Activated CD4-positive, alpha-beta memory T cell treated with anti-CD3 and anti-CD28 coated beads, Interleukin-2, amount 10 ng/mL, durations not matched to agents 7 days and 5 days (primary cell): ENCODE measurements at places on chromosomes 13 and 19. TPM values are rescaled to one million over a fixed set of nuclear protein-coding genes. Genes with fewer than 3 reads are reported as not detected.

DNA sequence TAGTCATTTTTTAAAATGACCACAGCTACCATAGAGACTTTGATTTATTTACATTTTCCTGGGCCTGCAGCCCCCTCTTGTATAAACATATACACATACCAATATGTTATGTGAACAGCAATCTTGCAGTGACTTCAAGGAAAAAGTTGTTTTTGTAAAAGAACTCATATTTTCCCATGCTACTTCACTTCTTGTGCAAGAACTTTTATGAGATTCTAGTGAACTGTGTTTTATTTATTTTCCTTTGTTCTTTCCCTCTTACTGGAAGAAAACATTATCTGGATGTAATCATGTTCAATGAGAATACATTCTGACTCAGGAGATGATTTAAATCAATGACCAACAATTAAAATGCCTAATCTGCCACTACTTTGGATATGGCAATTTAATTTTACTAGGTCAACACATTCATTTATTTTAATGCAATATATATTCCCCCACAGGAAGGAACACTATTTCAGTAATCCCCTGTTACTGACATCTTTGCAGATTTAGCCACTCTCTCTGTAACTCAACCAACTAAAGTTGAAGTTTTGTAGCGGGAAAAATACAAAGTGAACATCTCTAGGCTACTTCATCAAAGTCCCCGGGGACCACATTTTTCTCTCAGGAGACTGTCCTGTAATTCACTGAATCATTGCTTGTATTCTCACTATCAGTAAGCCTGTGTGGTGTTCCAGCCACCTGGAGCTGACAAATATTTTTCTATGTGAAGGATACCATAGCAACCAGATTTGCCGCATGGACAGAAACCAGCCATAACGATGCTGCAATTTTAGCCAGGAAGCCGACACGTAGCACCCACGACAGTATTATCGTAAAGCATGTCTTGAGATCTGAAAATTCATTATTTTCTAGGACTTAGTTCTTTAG is 90.5 kb downstream of the STARD13 start:
- no peaks in the 10 kb centered on the region for H3K36me3 ChIP-seq
- no peak overlapping the region for H3K27ac ChIP-seq
- DNase-seq = no peak
- H3K27me3 ChIP-seq = peaks cover 7% of the 10 kb centered on the region
- peaks cover 7% of the 10 kb centered on the region for H3K4me1 ChIP-seq

- H3K36me3 ChIP-seq = peaks cover 5% of the 10 kb centered on the region
- DNase-seq = no peak
- no peaks in the 10 kb centered on the region for H3K4me1 ChIP-seq
- no peak overlapping the region for H3K4me3 ChIP-seq
Measured at GRCh38 chr19:10915130-10916091, 13.0 kb downstream of the YIPF2 start.

The CYP4F8 gene
- total RNA-seq = not detected

DNA sequence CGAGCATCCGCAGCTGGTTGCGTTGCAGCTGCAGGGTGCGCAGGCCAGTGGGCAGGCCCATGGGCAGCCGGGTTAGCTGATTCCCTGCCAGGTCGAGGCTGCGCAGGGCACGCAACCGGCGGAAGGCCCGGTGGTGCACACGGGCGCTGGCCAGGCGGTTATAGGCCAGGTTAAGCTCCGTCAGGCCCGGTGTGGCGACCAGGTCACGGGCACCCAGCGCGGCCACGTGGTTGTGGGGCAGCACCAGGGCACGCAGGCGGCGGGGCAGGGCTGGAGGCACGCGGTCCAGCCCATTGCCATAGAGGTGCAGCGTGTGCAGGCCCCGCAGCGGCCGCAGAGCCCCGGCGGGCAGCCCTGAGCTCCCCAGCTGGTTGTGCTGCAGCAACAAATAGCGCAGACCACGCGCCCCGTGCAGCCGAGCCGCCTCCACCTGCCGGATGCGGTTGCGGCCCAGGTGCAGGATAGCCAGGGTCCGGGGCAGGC is 5.3 kb downstream of the PODNL1 start:
- H3K36me3 ChIP-seq = peaks cover 6% of the 10 kb centered on the region
- H3K4me3 ChIP-seq = no peak overlapping the region
- DNase-seq = no peak
- H3K27me3 ChIP-seq = peaks cover 7% of the 10 kb centered on the region
- H3K27ac ChIP-seq = no peak overlapping the region
- peaks cover 3% of the 10 kb centered on the region for H3K4me1 ChIP-seq

GRCh38 chr13:60351326-60351725 is 45.7 kb upstream of the TDRD3 start:
- H3K27ac ChIP-seq = no peak overlapping the region
- no peaks in the 10 kb centered on the region for H3K36me3 ChIP-seq
- H3K27me3 ChIP-seq = peaks cover 3% of the 10 kb centered on the region
- no peak for DNase-seq
- H3K4me1 ChIP-seq = no peaks in the 10 kb centered on the region

The LILRB1 gene
- total RNA-seq = 0.38 TPM

DNA sequence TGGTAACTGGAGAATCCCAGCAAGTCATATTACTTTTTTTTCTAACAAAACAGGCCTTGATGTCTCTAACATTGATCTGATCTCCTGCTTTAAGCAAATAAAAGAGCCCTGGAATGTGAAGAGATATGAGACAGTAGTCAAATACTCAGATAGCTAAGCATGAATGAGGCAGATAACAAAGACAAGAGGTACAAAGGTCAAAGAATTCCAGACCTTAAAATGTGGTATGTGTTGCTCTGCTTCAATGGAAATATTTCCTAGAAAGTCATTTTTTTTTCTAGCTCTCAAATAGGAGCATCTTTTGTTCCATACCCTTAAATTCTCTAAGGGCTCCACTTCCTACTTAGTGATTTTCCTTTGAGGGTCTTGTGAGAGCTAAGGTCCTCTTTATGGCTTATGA is 54.6 kb downstream of the ZNF254 start:
- H3K27ac ChIP-seq = no peak overlapping the region
- no peak for DNase-seq
- no peaks in the 10 kb centered on the region for H3K27me3 ChIP-seq
- H3K4me3 ChIP-seq = no peak overlapping the region
- H3K4me1 ChIP-seq = no peaks in the 10 kb centered on the region
- H3K36me3 ChIP-seq = peaks cover 17% of the 10 kb centered on the region

DNA sequence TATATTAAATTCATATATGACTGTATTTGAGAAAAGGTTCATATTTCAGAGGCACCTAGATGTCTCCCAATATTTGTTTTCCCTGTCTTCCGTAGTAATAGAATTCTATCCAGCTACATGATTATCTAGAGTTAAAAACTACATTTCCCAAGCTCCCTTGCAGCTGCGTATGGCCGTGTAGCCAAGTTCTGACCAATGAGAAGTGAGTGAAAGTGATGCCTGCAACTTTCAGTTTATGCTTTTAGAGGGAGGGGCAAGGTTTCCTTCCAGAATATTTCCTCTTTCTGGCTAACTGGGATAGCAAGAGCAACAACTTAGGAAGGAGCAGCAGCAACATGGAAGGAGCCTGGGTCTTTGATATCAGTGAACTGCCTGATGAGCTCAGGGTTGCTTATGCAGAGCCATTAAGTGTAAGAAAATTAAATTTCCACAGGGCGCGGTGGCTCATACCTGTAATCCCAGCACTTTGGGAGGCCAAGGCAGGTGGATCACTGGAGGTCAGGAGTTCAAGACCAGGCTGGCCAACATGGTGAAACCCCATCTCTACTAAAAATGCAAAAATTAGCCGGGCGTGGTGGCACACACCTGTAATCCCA is 23.2 kb upstream of the CYP2A13 start:
- no peaks in the 10 kb centered on the region for H3K4me1 ChIP-seq
- no peaks in the 10 kb centered on the region for H3K36me3 ChIP-seq
- no peak for DNase-seq

The POU2F2 gene
- 35.8 TPM for total RNA-seq

DNA sequence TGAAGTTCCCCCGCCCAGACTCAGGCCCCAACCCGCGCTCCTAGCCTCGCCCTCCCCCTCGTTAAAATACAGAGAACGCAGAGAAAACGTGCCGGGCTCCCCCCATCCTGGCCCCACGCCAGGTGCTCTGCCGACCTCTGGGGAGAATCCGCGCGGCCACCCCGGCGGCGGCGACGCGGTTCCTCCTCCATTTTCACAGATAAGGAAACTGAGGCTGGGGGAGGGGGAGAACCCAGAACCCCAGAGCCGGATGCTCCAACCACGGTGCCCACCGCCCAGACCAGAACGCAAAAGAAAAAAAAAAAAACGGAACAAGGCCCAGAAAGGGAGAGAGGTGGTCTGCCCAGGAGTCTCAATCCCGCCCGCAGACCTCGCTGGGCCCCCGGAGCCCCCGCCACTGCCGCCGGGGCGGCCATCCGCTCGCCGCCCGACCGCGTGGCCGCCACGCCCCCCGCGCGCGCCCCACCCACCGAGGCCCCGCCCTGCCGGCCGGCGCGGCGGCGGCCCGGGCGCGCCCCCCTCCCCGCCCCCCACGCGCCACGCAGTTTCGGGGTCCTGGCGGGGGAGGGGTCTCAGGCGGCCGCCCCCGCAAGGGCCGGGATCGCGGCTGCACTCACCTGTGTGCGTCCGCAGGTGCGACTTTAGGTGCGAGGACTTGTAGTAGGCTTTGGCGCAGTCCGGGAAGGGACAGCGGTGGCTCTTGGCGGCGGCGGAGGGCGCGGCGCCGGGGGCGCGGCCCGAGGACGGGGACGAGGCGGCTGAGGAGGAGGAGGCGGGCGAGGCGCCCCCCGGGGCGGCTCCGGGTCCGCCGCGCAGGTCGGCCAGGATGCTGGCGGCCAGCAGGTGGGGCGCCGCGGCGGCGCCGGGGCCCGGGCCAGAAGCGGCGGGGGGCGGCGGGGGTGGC is 703 bp downstream of the KLF16 start:
- peaks cover 47% of the 10 kb centered on the region for H3K4me1 ChIP-seq
- no peaks in the 10 kb centered on the region for H3K27me3 ChIP-seq

GRCh38 chr13:50626101-50626547 is 217.4 kb downstream of the DLEU7 start:
- no peak overlapping the region for H3K27ac ChIP-seq
- no peaks in the 10 kb centered on the region for H3K36me3 ChIP-seq
- H3K4me1 ChIP-seq = no peaks in the 10 kb centered on the region
- H3K4me3 ChIP-seq = no peak overlapping the region

DNA sequence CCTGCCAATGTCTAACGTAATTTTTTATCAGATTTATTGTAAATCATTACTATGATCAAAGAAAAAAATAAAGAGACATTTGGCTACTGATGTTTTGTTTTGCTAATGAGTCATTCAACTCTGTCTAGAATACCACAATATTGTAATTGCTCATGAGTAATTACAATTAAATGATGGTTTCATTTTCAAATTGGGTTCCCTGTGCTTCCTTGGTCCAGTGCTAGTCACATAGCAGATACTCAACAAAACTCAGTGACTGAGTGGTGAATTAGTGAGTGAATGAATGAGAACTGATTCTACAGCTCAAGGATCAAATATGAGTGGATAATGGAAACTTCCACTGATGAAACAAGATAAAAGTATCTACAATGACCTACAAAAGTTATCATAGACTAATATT is 304.7 kb downstream of the POU4F1 start:
- H3K4me3 ChIP-seq = no peak overlapping the region
- no peaks in the 10 kb centered on the region for H3K4me1 ChIP-seq
- H3K36me3 ChIP-seq = no peaks in the 10 kb centered on the region
- no peaks in the 10 kb centered on the region for H3K27me3 ChIP-seq
- no peak for DNase-seq

The POSTN gene
- not detected for total RNA-seq

DNA sequence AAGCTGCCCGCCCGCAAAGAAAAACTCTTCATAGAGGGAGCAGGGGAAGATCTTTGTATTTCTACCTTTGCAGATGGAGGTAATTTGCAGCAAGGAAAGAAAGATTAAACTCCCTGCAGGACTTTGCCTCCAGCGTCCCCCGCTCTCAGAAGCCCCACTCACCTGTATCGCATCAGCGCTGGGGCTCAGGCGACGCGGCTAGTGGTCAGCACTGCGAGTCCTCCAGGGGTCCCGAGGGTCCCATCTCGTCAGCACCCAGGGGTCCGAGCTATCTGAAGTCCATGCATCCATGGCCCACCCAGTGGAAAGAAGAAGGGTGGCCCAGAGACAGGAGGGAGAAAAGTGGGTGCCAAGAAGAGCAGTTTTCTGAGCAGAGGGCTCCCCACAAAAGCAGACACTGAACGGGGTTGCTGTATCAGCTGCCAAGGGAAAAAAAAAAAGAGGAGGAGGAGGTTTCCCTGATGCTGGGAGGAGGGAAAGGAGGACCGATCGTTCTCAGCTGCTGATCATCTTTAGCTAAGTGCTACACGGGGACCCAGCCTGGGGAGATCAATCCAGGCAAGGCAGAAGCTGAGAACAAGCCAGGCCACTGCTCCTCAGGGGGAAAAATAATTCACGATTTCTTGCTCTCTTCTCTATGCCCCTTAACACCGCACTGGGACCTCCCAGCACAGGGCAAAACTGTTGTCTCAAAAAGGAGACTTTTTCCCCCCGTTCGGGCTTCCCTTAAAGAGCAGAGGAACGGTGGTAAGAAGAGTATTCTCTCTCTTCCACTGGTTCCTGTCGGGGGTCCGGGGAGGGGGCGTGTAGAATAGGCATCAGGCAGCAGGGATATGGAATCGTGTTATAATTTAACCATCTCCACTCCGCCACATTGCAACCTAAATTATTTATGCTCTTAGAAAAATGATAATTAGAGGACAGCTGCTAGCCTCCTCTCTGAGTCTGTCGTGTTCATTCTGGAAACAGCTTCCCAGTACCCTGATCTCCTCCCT is 117.7 kb upstream of the CACNA1A start:
- H3K4me3 ChIP-seq = no peak overlapping the region
- no peak for DNase-seq
- H3K4me1 ChIP-seq = no peaks in the 10 kb centered on the region
- H3K27me3 ChIP-seq = peaks cover 28% of the 10 kb centered on the region
- no peaks in the 10 kb centered on the region for H3K36me3 ChIP-seq

The GFY gene
- not detected for total RNA-seq

The ZNF442 gene
- 0.75 TPM for total RNA-seq

The KLK2 gene
- total RNA-seq = not detected

DNA sequence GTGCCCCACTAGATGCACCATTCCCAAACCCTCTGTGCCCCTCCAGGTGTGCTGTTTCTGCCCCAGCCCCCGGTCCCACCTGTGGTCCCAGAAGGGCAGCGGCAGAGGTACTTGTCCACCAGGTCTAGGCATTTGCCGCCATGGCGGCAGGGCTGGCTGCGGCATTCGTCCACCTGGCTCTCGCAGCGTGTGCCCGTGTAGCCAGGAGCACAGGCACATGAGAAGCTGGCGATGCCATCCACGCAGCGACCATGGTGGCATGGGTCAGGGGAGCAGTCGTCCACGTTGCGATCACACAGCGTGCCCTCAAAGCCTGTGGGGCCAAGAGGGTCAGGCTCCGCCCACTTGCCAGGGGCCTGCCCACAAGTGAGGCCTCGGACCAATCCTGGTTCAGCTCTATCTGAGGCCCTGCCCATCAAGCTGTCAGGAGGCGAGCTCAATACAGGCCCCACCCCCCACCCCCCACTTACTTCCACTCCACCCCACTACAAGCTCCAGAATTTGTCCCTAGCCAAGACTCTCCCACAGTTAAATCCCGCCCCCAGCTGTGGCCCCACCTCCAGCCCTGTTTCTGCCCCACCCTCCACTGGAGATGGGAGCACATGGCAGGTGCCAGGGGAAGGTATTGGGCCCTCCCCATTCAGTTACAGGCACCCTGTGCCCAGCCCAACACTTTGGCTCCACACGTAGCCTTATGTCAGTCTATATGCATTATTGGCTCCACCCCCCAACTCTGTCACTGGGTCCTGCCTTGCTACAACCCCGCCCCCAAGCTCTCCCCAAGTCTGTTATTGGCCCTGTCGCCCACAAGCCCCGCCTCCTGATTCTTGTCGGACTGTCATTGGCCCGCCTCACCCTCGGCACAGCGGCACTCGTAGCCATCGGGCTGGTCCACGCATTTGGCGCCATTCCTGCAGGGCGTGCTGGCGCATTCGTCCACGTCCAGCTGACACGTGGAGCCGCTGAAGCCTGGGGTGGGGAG is 13.5 kb downstream of the NOTCH3 start:
- H3K27ac ChIP-seq = no peak overlapping the region
- H3K4me3 ChIP-seq = no peak overlapping the region
- no peak for DNase-seq

The U2AF1L4 gene
- 35.5 TPM for total RNA-seq

The KBTBD6 gene
- total RNA-seq = 5.1 TPM
